Activated naive CD4-positive, alpha-beta T cell (primary cell): ENCODE measurements at places on chromosomes 5 and 9.

DNA sequence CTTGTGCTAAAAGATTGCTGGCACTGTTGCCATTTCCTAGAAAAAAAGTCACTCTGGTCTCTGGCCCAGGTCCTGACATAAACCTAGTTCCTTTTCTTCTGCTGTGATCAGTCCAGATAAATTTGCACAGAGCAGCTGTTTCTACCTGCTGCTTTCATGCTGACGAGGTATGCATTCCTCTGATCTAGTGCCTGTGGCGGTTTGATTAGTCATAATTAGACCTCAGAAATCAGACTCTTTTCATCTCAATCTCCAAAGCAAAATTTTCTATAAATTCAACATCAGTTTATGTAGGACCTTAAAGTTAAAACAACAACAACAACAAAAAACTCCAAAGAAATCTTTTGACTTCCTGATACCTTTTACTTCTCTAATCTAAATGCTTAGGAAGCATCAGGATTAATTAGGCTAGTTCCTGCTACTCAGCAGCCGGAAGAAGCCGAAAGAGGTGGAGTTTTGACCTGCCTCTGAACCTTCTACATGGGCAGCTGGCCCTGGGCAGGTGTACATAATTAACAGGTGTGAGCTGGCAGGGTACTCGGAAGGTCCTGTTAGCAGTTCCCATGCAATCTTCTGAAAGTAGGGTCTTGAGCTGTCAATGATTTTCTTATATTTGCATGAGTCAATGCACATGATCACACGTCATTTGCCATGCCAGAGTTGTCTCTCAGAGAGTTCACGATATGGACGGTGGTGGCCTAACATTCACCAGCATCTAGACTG is 83.3 kb upstream of the CCDC112 start:
- DNase-seq: no peak

DNA sequence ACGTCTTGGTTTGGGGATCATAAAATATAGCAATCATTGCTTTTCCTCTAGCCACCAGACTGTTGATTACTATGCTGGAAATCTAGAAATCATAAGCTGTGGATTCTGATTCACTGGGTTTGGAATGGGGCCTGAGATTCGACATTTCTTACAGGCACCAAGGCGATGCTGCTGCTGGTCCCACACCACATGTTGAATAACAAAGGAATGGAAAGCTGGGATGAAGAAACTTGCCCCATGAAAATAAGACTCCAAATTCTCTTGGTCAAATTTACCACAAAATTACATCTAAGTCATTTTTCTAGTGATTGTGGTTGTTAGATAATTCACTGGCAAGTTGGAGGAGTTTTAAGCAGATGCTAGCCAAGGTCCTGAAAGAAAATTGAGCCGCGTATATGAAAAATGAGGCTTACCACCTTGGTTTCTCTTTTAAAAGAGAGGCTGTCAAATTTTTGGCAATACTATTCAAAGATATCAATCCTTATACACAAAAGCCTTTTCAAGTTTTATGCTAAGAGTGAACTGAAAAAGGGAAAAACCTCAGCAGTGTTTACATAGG is 23.0 kb upstream of the MEIKIN start:
- DNase-seq: no peak

DNA sequence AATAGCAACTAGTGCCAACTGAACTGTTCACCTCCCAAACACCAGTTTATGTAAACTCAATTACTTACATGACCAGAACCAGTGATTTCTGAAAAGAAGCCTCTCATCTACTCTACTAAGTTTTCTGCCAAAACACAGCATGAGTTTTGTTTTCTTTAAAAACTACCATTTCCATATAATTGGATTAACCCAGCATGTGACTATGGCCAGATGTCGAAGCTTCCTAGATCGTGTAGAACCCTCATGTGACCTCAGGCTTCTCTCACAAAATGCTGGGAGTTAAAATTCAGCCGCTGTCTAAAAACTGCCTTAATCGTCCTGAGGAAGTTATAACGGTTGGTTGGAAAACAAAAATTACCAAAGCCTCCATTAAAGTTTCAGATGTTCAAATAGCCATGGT is 303.5 kb downstream of the IRX1 start:
- DNase-seq: no peak

DNA sequence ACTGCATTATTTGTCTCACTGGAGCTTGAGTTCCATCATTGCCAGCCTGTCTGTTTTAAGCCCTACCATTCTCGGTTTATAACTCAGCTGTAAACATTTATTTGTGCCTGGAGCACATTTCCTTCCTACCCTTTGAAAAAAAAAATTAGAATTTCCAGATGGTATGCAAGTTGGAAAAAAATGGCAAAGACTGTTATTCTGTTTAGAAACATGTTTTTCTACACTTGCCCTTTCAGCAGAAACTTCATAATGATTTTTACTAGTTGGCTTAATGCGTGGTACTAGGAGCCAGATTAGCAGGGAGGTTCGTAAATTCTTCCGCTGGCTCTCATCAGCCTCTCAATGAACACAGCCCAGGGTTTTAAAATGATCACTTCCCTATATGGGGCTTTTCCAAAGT is 238.8 kb upstream of the WWC1 start:
- no peak for DNase-seq

GRCh38 chr5:135569755-135570452 is 8.9 kb downstream of the CXCL14 start:
- no peak for DNase-seq

DNA sequence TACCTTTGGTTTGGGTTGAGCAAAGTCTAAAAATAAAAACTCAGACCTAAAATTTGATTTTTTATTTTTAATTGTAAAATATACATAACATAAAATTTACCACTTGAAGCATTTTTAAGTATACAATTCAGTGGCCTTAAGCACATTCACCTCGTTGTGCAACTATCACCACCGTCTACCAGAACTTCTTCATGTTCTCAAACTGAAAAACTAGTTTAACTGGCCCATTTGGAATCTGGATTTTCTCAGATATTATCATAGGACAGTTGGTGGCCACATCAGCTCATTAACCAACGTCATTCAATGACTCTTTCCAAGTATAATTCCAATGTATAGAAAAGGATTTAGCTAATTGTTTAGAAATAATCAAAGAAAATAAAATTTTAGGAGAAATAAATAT is 319.3 kb downstream of the TLE1 start:
- no peak for DNase-seq

- no peak for DNase-seq
These were observed 1.2 kb upstream of the DMRT1 start for GRCh38 chr9:840343-840742.

- DNase-seq: no peak
These were observed 10.9 kb upstream of the IL12B start for GRCh38 chr5:159341145-159341544.

DNA sequence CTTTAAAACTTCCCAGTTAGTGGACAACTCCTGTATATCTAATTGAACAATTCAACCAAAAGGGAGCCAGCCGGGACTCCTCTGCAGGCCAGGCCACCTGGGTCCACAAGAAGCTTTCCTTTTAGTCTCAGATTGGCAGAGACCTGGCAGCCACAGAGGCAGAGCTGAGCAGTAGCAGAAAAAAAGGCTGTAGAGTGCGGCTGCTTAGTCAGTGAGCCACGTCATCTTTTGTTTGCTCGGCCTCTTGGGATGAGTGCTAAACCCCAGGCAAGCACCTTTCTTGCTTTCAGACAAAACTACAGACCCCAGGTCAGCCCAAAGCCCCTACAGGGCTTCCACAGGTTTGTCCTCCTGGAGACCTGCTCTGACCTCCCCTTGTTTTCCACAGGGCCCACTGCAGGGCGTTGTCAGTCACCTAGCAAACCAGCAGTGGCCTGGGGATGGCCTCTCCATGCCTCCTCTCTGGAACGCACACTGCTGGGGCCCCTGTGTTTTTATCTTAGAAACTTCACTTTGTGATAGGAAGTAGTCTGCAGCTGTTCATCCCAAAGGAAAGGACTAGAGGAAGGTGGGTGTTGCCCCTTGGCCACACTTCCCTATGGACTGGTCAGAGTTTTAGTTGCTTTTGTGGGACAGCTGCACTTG is 49.9 kb downstream of the SHB start:
- no peak for DNase-seq
